ENCODE measurements at places on chromosomes 12 and 14.
A peak's percentile ranks its signal among the peaks of the same experiment; 100 is the strongest.

GRCh38 chr12:53205747-53206419, 1.2 kb downstream of the ITGB7 start:
- DNase-seq, result peak; percentile 31

DNA sequence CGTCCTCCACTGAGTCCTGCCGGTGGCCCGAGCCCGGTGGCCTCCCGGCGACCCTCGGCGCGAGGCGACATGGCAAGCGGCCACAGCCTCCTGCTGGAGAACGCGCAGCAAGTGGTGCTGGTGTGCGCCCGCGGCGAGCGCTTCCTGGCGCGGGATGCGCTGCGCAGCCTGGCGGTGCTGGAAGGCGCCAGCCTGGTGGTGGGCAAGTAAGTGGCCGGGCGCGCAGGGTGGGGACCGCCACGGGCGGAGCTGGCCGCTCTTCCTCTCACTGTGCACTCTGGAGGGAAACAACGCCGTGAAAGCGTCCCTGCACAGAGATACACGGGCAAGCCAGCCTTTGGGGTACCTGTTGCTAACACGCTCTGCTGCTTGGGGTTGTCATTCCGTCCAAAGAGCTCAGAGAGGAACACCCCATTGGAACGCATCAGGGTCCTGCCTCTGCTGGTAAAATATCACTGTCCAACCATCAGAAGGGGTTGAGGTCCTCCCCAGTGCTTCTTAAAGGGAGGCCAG, at the start of gene AMDHD1:
AMDHD1 (plus strand) TSS at position 2 of the 513 bp plus-strand sequence; CDS start at position 70, 68 bp downstream.
- peak; percentile 69 for DNase-seq

DNA sequence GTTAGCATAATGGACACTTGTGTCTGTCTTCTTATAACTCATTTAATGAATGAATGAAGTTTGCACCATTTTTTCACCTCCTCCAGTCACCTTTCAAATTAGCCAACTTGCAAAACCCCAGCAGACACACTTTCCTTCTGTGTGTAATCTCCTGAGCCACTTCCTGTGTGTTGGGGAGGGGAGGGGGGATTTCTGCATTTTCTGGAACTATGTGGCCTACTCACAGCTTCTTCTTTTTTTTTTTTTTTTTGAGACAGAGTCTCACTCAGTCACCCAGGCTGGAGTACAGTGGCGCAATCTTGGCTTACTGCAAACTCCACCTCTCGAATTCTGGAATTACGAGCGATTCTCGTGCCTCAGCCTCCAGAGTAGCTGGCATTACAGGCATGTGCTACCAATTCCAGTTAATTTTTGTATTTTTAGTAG, 4.1 kb upstream of the SERPINA1 start:
- DNase-seq, result peak; percentile 8

DNA sequence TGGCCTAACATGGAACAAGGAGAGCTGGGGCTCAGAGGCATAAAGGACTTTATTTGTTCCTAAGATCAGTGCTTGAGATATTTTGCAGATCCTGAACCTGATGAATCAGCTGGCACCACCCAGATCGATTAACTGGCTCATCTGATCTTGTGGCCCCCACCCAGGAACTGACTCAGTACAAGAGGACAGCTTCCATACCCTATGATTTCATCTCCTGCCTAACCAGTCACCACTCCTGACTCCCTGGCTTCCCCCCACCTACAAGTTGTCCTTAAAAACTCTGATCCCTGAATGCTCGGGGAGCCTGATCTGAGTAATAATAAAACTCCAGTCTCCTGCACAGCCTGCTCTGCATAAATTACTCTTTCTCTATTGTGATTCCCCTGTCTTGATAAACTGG, 5.1 kb downstream of the C12orf56 start:
- no peak for DNase-seq

DNA sequence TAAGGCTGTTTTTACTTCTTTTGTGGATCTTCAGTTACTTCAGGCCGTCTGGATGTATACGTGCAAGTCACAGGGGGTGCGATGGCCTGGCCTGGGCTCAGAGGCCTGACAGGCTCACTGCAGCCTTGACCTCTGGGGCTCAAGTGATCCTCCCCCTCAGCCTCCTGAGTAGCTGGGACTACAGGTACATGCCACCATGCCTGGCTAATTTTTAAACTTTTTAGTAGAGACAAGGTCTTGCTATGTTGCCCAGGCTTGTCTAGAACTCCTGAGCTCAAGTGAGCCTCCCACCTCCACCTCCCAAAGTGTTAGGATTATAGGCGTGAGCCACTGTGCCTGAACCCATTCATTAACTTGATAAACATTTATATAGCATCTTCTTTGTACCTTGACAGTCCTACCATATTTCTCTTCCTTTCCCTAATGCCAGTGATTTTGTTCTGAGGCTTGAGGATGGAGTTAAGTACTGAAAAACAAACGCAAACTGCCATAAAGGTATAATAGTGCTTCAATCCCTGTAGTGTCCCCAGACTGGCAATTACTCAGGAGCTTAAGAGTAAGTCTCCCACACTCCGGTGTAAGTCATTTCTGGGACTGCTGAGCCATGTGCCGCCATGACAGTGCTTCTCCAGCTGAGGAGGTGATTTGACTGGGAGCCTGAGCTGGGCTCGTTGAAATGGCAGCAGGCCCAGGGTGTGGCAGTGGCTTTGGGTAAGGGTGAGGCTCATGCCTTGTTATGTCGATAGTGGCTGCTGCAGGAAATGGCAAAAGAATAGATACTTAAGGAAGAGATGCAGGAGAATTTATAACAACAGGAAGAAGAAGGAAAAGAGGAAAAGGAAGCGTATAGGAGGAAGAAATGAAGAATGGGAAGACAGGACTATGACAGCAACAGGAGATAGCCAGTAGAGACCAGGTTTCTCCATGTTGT, 43.7 kb upstream of the HECTD1 start:
- DNase-seq, result no peak

DNA sequence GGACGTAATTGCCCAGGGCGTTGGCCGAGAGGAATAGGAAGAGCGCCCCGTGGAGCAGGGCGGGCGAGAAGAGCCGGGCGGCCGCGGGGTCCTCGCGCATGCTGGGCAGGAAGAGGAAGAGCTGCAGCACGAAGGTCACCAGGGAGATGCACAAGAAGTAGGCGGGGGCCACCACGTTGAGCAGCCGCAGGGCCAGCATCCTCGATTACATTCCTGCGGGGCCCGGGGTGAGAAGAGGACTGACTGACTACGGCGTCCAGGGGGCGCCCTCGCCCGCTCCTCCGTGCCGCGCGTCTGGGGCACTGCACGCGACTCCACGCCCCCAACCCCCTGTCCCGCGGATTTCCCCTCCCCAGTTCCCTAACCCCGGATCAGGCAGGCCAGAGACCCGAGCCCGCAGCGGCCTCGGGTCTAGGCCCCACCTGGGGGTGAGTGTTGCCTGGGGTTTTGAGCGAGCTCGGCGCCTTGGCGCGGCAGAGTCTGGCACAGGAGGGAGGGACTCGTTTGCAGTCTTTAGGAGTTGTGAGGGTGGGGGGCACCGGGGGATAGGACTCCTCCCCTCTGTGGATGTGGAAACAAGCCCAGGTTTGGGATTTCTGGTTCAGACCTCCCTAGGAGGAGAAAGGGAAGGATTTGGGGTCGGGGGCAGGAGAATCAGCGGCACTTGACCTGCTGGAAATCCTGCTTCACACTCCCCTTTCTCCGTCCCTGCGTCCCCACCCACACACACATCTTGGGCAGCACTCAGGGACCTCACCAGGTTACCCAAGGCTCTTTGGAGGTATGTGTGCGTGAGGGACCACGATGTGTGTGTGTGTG, 1.8 kb downstream of the ZDHHC22 start:
- no peak for DNase-seq

- no peak for DNase-seq
Observed at GRCh38 chr14:55964821-55965220, 153.4 kb upstream of the PELI2 start.

GRCh38 chr12:85280165-85280983, at the start of gene ALX1:
ALX1 (plus strand) TSS chr12:85280220; CDS start chr12:85280262, 42 bp downstream.
- no peak for DNase-seq

GRCh38 chr14:24443053-24443665, 583 bp upstream of the SDR39U1 start:
- DNase-seq, result no peak

GRCh38 chr14:60684203-60684602, 34.9 kb upstream of the SIX1 start:
- DNase-seq, result no peak

DNA sequence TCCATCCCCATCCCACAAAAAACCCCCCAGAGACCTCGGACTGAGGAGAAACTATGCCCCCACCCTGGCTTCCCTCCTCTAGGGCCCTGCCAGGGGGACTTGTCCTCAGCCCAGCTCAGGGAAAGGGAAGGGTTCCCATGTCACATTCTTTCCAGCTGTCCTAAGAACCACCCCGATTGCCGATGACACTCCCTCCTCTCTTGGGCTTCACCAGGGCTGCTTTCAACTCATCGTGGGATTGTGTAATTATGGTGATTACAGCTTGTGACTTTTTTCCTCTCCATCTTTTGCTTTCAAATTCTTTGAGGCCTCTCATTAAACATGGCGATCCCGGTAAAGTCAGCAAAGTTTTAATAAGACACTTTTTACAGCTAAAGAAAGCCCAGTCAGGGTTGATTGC, 344.0 kb downstream of the DPF3 start:
- DNase-seq, result no peak

DNA sequence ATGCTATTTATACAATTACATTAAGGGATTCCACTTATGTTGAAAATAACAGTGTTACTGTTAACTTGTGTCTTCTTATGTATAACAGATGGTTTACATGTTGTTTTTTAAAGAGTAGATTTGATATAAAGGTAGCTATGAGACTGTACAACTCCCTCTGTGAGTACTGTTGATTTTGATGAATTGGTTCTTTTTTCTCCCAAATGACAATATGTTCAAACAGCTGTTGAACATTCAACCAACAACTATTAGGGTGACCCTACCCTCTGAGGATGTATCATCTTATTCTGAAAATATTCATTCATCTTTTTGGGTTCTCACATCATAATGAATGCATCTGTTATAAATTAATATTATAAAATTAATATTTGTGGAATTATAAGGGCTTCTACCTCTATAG, 456.9 kb upstream of the MGAT4C start:
- no peak for DNase-seq

GRCh38 chr12:131829791-131830334, 1.7 kb downstream of the MMP17 start:
- no peak for DNase-seq

- DNase-seq, result no peak
Observed at GRCh38 chr12:88642675-88643431, 62.6 kb upstream of the KITLG start.

GRCh38 chr12:111181143-111181726, 187.7 kb downstream of the PHETA1 start:
- no peak for DNase-seq

GRCh38 chr12:105998561-105998960, 140.2 kb downstream of the NUAK1 start:
- DNase-seq, result no peak

- DNase-seq, result no peak
Observed at GRCh38 chr12:10701843-10702242, 21.3 kb downstream of the YBX3 start.

GRCh38 chr12:109618082-109618481, 44.5 kb downstream of the MVK start:
- DNase-seq, result no peak

DNA sequence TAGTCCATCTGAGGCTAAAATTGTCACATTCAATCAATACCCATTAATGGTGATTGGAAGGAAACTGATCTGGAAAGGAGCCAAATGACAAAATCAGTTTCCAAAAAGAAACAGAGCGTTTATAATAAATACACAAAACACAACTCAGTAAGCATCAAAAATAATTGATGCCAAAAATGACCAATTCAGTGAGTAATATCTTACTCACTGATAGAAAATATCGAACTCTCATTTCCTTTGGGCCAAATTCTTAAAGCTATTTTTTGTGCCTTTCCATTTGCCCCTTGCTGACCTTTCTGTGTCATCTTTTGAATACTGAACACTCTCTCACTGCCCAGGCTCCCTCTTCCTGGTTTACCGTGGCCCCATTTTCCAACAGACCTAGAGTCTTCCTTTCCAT, 22.5 kb upstream of the ATP2B1 start:
- no peak for DNase-seq

DNA sequence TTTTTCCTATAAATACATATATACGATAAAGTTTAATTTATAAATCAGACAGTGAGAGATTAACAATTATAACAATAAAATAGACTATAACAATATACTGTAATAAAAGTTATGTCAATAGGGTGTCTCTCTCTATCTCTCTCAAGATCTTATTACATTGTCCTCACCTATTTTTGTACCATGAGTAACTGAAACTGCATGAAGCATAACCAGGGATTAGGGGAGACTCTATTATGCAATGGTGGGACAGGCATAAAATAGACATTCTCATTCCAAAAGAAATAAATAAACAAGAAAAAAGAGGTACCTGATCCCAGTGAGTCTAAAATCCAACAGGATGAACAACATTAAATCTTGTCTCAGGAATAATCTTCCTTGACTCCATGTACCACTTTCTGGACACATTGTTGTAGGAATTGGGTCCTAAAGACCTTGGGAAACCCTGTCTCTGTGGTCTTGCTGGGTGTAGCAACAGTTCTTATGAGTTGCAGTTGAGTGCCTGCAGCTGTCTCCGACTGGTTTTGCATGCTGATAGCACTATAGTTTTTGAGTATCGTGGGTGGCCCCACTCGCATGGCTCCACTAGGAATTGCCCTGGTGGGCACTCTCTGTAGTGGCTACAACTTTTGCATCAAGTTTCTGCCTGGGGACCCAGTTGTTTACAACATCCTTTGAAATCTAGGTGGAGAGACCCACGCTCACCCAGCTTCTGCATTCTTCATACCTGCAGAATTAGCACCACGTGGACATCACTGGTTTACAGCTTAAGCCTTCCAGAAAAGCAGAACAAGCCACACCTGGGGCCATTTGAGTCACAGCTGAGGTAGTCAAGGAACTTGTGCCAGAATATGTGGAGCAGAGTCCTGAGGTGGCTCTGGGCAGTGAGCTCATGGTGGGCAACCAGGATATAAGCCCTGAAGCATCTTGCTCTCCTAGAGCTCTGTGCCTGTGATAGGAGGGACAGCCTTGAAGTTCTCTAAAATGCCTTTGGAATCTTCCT, 204.7 kb downstream of the KITLG start:
- no peak for DNase-seq
